ENCODE measurements at places on chromosomes 7 and 10. TPM values are rescaled to one million over a fixed set of nuclear protein-coding genes. Genes with fewer than 3 reads are reported as not detected.

Gene PVRIG
- not detected for total RNA-seq

Gene LBX1
- total RNA-seq = not detected

Gene SUV39H2
- total RNA-seq = 20.5 TPM

Gene COL17A1
- total RNA-seq = 1,665 TPM

Gene MNX1
- total RNA-seq = not detected

Gene GPR26
- total RNA-seq = not detected

Gene SLC25A13
- total RNA-seq = 18.7 TPM

Gene ITPRID1
- not detected for total RNA-seq

Gene NANOS1
- 2.6 TPM for total RNA-seq

Gene PKD2L1
- not detected for total RNA-seq

Gene MOGAT3
- not detected for total RNA-seq

Gene KAZALD1
- total RNA-seq = 0.23 TPM

Gene OR13A1
- not detected for total RNA-seq

Gene GRM3
- not detected for total RNA-seq

Gene CLDN4
- 1.5 TPM for total RNA-seq

Gene NEUROD6
- not detected for total RNA-seq

Gene FLNC
- 0.11 TPM for total RNA-seq

Gene C10orf53
- total RNA-seq = not detected

Gene PAX4
- not detected for total RNA-seq

Gene PTF1A
- total RNA-seq = not detected

Gene MBL2
- total RNA-seq = not detected
